GDM1 (cell line): ENCODE measurements at places on chromosomes 7 and 10.

- DNase-seq = no peak
These were observed 106.1 kb upstream of the SLC13A1 start for GRCh38 chr7:123305840-123306375.

DNA sequence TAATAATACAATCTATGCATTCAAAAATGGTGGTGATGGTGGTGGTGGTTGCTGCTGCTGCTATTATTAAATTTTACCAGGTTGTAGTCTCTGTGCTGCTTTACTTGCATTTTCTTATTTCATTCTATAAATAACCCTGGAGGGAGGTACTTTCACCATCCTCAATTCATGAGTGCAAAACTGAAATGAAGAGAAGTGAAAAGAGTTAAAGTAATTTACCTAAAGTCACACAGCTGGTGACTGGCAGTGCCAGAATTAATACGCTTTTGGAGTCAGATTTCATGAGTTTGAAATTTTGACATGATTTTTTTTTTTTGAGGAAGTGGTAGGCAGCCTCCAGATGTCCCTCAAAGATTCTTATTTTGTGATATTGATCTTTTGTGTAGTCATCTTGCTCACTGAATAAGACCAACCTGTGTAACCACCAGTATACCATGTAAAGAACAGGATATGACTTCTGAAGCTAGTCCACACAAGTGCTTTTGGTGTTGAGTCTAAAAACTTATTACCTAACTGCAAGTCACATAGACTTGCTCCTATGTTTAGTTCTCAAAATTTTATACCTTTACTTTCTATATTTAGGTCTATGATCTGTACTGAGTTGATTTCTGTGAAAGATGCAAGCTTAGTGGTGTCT lies 218.8 kb downstream of the ZWINT start:
- no peak for DNase-seq

DNA sequence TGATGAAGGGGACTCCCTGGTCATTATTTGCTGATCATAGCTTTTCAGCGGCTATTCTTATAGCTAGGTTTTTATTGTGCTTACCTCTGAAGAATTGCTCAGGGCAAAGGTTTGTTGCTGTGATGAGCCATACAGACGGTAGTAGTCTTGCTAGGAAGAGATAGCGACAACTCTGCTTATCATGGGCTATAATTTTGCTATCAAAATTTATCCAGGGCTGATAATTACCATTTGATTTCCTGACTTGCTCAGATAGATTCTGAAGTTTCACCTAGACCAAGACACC lies 103.9 kb downstream of the CFAP58 start:
- DNase-seq = no peak

DNA sequence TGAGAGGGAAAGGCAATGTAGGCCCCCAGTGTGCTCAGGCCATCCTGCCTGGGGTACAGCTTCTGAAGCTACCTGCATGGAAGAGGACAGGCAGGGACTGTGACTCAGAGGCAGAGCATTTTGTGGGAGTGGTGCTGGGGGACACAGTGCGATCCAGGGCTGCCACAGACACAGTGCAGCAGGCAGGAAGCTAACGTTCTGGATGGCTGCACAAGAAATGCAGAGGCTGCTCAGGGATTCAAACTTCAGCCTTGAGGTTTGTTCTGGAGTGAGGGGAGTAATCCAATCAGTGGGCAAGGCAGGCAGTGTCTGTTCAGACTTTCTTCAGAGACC lies 648.0 kb upstream of the IGFBP3 start:
- DNase-seq = no peak

DNA sequence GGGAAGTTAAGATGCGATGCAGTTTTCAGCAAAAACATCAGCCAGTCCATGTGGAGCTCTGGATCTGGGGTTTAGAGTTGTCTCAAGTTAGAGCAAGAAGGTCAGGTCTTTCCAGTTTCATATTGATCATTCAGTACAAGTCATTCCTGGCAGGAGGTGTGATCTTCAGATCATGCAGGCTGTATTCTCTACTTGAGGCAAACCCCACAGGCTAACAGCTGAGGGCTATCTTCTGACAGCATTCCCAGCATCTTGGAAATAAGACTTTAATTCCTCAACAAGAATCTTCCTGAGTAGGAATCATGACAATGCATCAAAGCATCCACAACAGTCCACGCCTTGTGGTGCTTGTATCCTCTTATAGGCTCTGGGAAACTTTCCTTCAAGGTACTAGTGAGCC lies 94.9 kb upstream of the ZNF438 start:
- no peak for DNase-seq

DNA sequence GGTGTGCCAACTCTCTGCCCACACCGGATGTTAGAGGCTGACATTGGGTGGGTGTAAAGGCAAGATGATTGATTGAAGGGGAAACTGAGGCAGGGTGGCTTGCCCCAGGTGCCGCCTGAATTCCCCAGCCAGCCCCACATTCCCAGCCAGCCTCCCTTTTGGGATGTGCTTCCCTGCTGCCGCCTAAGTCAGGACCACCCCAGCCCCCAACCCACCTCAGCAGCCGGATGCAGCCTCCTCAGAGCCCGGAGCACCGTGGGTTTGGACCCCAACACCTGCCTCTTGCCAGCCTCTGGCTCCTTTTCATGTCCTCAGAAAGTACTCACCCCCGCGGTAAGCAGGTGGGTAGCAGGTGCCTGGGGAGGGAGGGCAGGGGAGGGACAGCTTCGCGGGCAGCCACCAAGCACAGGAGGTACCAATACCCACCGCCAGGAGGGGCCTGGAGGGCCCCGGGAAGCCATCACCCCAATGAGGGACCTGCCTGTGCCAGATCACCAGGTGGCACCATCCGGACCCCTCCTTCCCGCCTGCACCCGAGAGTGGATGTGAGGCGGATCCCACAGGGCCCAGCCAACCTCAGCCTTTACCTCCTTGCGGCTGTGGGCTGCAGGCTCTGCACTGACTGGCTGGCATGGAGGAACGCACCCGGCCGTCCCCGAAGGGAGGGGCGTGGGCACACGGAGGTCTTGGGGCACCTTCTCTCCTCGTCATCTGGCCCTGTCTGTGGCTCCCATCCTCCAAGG lies 60.5 kb downstream of the PWWP2B start:
- DNase-seq = no peak

DNA sequence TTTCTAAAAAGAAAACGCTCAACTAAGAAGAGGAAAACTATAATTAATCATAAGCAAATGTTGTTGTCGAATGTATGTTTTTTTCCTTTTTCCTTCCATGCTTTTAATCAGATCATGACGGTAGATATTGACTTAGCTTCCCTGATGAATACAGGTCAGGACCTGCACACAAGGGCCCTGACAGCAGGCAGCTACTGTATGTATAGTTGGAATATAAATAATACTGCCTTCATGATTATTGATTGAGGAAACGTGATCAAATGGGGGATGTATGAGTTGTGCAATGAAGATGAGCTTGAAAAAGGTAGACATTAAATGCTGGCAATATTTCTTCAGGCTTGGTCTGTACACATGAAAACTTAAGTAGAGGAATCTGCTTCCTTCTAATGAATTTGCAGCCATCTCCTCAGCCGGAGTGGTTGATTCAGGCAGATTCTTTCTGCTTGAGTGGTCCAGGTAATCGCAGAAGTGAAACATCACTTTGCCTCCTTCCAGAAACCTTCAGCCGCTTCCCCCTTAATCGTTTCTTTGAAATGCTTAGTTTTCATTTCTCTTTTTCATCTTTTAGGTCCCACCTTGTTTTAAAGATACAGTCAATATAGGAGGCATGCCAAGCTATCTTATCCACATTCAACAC lies 656.5 kb downstream of the SDK1 start:
- DNase-seq = no peak

- DNase-seq = no peak
These were observed 173.1 kb upstream of the AGR3 start for GRCh38 chr7:17054836-17055235.

GRCh38 chr7:12552876-12553275 lies 17.6 kb upstream of the SCIN start:
- DNase-seq = no peak

DNA sequence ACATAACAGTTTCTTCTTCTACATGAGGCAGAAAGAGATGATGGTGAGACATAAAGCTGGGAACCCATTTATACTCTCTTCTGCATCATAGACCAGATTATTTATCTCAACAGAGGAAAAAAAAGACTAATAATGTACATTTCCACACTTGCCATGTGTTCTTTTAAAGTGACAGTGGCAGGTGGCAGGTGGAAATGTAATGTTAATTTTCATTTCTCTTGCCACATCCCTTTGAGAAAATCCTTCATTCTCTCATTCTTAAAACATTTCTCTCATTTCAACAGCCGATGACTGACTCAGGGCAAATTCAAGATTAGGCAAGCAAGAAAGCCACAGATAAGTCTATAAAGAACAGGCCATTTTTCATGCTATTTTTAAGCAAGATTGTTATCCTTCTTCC lies 635.6 kb upstream of the SORCS1 start:
- DNase-seq = no peak

- DNase-seq = no peak
These were observed 10.0 kb downstream of the KLF6 start for GRCh38 chr10:3774814-3775695.

GRCh38 chr10:131129544-131129943 lies 182.0 kb downstream of the TCERG1L start:
- DNase-seq = no peak

- DNase-seq = no peak
These were observed 292.8 kb upstream of the KLF6 start for GRCh38 chr10:4077804-4078203.

DNA sequence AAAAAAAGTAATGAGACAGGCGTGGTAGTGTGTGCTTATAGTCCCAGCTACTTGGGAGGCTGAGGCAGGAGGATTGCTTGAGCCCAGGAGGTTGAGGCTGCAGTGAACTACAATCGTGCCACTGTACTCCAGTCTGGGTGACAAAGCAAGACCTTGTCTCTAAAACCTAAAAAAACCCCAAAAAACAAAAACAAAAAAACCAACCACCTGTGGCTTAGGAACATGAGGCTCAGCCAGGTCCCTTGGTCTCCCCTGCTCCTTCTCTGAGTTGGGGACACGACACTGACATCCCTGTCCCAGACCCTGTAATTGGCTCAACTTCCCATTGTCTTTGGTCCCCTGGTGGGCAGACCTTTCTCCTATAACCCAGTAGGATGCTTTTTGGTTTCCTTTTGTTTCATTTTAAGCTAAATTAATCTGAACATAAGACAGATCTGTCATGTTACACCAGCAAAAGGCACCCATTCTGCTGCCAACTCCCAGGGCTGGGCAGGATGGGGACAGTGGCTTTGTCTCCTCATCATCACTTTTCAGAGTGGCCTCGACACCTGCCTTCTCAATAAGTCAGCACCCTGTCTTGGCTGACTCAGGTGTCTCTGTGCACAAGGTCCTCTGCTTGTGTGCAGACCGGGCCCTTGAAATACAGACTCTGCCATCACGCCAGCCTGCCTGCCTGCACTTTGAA lies 74.4 kb downstream of the MYL10 start:
- DNase-seq = no peak

DNA sequence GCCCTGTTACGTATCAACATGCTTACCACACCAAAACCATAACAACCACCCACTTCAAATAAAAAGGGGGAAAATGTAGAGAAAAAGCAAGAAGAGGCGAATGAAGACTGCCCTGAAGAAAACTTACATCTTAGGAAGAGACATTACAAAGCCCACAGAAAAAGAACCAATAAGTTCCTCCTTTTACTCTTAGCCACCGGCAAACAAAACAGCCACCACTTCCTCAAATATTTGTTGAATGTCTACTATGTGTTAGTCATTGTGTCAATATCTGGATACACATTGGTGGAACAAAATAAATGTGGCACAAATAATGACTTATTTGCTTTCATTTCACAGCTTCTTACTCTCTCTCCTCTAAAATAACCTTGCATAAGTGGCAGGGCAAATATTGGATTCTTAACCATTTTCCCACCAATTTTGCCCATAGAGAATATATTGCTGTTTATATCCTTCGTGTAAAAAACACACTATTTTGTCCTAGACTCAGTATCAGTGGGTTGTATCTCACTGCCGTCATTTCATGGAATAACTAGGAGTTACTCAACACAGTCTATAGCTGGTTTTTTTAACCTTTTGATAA lies 106.8 kb downstream of the ANK3 start:
- DNase-seq = peak; percentile 53

GRCh38 chr7:105887569-105888189 lies 11.3 kb upstream of the ATXN7L1 start:
- DNase-seq = no peak

DNA sequence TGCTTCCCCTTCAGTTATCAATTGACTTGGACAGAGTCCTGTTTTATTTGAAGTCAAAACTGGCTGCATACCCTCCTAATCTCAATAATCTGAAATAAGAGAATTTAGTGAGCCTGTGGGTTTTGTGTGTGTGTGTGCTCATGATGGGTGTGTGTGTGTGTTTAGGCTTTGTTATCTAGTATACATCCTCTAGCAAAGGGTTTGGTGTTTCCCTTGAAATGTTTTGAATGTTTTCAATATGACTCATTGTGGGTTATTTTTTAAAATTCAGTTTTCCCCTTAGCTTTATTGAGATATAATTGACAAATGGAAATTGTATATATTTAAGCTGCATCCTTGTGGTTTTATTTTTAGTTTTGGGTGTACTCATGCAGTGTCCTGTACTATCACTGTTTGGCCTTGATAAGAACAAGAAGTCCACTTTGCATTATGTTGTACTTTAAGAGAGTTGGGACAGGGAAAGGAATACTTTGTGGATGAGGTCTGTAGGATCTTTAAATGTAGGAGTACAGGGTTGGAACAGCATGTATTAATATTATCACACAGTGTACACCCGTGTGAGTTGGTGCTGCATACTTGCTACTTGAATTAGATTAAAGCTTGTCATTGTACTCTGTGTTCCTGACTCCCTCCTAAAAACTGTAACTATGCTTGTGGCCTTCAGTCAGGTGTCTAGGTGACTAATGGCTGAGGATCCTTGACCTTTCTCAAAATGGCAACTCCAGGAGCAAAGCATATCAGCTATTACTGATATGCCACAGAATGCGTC lies 58.3 kb downstream of the VCL start:
- no peak for DNase-seq

DNA sequence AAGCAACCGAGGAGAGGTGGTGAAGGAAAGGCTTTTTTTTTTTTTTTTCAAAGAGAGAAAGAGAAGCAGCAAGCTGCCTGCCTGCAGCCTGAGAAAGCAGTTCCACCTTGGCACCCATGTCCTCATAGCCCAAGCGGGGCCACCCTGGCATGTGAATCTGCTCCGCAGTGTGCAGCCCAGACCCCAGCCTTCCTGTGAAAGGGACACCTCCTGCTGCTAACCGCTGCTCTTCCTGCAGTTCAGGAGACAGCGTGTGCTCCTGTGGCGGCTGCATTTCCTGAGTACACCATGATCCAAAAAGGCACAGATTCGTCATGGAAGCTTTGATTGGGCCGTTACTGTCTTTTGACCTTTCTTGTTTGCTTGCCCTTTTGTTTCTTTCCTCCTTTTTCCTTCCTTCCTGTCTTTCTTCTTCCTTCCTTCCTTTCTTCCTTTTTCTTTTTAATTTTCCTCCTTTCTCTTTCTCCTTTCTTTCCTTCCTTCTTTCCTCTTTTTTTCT lies 38.1 kb downstream of the IKZF1 start:
- DNase-seq = no peak

DNA sequence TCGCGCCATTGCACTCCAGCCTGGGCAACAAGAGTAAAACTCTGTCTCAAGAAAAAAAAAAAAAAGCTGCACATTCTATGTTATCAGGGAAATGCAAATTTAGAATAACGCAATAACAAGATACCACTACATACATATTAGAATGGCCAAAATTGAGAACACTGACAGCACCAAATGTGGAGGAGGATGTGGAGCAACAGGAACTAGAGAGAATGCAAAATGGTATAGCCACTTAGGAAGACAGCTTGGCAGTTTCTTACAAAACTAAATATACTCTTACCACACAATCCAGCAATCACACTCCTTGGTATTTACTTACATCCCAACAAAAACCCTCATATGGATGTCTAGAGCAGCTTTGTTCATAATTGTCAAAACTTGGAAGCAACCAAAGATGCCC lies 76.8 kb downstream of the ALOX5 start:
- DNase-seq = no peak
